GM12892 (cell line): ENCODE measurements at places on chromosomes 1 and 21.

GRCh38 chr1:92500552-92500951, 13.8 kb upstream of the GFI1 start:
- DNase-seq: no peak

DNA sequence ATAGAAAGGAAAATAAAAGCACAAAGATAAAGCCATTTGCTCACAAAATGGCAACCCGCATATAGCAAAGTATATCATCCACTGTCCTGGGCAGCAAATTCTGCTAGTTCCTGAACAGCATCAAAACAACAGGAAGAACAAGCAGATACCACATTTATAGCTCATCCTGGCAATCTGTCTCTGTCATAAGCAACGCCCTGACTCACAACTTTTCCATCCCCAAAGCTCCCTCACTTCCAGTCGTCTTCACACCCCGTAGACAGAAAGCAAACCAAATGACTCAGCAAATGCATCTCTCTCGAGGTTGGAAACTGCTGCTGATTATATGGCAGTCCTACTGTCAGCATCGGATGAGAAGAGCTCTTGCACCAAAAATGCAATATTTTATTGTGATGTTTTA, 65.8 kb downstream of the AK5 start:
- no peak for DNase-seq

DNA sequence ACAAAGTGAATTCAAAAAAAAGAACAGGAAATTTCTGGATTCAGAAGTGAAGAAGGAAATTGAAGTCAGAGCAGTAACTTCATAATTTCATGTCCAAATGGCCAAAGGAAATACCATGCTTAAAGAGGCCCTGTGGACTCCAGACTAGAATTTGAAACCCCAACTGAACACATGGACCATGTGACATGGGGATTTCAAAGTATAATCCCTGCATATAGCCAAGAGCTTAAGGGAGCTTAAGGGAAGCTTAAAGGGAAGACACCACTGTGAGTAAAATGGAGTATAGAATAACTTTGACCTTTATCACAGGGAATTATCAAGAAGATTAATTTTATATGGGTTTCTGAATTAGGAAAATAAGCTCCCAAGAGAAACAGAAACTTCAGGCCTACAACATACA, 241.8 kb upstream of the POGK start:
- no peak for DNase-seq

DNA sequence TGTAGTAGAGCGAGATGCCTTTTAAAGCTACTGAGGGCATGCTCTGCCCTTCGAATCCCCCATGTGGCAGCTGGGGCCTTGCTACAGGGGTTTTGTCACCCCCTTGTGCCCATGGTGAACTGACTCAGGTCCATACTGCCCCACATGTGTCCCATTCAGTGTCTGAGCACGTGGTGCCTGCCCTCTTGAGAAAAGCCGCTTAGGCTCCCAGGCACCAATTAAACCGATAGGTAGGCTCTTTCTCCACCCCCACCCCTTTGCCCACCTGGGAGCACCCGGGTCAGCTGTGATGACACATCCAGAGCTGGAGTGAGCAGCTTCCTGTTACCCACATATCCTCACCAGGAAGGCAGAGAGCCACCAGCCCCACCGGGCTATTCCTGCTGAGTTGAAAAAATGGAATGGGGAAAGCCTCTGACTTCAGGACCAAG, 30.5 kb downstream of the TMCC2 start:
- DNase-seq: no peak

- DNase-seq: no peak
These were observed 7.7 kb downstream of the PCP4L1 start for GRCh38 chr1:161266202-161266601.

DNA sequence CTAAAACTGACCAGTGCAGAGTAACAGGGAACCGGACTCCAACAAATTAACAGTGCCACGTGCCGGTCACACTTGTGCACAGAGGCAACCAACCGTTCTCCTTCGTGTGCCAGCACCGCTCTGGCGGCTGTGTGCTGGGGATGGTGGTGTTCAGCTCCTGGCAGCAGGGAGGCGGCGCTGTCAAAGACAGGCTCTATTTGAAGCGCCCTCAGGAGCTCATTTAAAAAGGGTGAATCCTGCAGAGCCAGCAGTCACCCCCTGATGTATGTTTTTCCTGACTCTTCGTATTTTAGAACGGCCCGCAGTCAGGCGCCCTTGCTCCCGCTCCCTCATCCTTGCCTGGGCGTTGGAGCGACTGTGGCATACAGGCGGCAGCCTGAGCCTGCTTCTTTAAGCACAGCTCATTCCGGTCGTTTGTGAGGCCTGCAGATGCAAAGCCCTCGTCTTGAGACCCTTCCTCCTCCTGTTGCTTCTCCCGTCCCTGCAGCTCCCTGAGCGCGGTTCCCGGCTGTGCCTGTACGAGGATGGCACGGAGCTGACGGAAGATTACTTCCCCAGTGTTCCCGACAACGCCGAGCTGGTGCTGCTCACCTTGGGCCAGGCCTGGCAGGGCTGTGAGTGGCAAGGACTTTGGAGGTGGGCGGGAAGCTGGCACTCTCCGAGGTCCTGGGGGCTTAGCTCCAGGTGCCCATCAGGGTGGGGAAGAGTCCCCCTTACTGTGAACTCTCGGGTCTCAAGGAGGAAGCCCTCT, 1.1 kb downstream of the DFFB start:
- DNase-seq: no peak

GRCh38 chr1:40270152-40270834, 12.3 kb downstream of the ZMPSTE24 start:
- no peak for DNase-seq

DNA sequence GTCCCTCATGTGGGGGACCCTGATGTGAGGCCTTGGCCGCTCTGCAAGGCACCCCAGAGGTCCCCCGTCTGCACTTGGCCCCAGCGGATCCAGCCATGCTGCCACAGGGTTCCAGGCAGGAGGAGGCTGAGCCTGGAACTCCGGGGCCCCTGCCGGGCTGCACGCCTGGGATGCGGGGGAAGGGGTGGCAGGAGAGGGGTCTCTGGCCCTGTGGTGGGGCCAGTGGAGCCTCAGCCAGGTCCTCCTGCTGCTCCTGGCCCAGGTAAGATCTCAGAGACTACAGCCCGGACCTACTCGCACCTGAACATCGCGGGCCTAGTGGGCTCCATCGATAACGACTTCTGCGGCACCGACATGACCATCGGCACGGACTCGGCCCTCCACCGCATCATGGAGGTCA, 12.9 kb downstream of the PFKL start:
- DNase-seq: no peak

DNA sequence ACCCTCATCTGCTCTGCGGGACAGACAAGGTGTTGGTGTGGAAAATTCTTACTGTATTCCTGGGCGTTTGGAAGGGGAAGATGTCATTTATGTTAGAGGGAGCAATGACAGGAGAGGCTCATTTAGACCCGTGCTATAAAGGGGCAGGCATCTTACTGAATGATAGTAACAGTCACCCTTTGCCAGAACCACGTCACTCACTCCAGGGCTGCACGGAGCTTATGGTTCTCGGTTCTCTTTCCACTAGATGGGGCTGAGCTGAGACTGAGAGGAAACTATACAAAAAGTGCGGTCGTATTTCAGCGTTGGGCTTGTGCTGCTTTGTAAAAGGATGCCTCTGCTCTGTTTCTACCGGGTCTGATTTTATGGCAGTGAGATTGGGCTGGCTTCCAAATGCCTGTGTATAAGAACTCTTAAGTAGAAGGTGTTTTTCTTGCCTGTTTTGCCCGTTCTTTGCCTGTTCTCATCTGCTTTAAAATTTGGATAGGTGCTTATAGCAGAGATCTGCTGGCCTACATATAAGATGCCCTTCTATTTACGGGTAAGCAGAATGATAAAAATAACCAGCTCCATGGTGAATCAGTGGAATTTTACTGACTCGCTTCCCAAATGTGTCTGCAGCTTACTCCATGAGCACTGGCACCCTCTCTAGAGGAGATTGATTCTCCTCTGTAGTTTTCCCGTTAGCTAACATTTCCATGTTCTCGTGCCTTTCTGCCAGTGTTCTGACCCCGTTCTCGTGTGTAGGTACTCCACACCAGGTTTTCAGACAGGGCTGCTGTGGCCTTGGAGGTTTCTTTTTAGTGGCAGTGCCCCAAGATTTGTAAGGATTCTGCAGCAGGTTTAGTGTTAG, 55.9 kb downstream of the MRPS6 start:
- DNase-seq: no peak

GRCh38 chr1:11888206-11888876, 29.6 kb upstream of the NPPB start:
- no peak for DNase-seq

- DNase-seq: no peak
These were observed 486.7 kb downstream of the SMYD3 start for GRCh38 chr1:246020211-246020954.

GRCh38 chr1:226320930-226321329, 12.0 kb upstream of the LIN9 start:
- no peak for DNase-seq

GRCh38 chr1:7956218-7957032, 5.1 kb upstream of the PARK7 start:
- DNase-seq: no peak

GRCh38 chr1:193520472-193520871, 334.1 kb upstream of the B3GALT2 start:
- DNase-seq: no peak

DNA sequence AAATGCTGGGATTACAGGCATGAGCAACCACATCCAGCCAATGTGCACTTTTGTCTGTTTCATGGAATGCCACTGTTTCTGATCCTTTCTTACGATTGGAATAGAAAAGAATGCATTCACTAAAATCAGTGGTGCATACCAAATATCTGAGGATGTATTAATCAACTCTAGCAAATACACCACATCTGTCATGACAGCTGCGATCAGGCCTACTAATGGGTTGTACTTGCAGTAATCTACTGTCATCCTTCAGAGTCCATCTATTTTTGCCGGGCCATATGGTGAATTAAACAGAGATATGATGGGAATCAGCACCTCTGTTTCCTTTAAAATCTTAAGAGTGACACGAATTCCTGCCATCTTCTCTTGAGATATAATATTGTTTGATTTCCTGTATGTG, 8.5 kb upstream of the USP1 start:
- no peak for DNase-seq

GRCh38 chr1:203028067-203028783, 1.9 kb downstream of the PPFIA4 start:
- DNase-seq: no peak

DNA sequence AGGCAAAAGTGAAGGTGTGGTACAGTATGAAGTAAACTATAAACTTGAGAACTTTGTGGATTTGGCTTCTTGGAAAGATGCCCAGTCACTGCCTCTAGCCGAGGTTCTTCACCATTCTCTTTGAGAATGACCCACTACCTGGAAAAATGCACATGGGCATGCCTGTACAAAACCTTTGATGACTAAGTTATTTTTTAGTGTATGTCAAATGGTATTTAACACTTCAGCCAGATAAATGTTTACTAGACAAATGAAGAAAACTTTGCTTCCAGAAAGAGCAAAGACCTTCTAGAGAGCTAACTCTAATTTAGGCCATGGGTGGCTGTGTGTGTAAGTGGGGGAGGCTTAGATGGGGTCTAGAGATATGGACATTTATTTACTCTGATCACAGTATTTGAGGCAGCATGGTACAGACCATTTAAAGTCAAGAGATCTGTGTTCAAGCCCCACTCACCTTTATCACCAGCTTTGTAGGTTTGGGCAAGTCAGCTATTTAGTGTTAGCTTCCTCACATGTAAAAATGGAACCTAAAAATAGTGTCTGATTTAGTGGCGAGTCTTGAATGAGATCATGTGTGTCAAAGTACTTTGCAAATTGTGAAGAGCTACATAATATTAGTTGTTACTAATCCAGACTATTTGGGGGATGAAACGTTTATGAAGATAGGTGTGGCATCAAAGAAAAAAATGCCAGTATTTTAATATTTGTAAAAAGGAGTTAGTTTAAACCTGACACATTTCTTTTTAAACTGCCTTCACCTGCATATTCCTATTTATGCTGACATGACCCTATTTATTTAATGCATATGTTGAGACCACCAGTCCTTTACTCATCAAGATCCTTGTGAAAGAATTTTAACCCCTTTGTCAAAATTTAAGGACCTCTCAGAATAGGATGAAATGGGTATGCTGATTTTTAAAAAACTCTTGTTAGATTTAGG, 20.2 kb downstream of the NFYC start:
- DNase-seq: no peak

DNA sequence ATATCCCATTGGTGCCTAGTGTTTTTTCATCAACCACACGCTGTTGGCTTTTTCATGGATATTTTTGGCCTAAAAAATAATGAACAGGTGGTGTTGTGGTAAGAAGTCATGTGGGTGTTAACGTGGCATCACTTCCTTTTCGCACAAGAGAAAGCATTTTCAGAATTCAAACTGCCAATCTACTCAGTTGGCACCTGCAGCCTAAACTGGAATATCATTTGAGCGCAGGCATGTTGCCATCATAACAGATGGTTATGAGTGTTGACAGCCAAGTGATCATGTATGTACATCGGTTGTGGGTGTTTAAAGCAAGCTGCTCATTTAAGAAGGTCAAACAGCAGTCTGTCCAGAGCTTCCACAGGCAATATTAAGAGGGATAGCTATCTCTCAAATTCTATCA, 1963.0 kb downstream of the NCAM2 start:
- no peak for DNase-seq

GRCh38 chr1:183674339-183674738, 21.2 kb upstream of the APOBEC4 start:
- no peak for DNase-seq

- no peak for DNase-seq
These were observed 131.4 kb upstream of the C21orf91 start for GRCh38 chr21:17950591-17950990.

DNA sequence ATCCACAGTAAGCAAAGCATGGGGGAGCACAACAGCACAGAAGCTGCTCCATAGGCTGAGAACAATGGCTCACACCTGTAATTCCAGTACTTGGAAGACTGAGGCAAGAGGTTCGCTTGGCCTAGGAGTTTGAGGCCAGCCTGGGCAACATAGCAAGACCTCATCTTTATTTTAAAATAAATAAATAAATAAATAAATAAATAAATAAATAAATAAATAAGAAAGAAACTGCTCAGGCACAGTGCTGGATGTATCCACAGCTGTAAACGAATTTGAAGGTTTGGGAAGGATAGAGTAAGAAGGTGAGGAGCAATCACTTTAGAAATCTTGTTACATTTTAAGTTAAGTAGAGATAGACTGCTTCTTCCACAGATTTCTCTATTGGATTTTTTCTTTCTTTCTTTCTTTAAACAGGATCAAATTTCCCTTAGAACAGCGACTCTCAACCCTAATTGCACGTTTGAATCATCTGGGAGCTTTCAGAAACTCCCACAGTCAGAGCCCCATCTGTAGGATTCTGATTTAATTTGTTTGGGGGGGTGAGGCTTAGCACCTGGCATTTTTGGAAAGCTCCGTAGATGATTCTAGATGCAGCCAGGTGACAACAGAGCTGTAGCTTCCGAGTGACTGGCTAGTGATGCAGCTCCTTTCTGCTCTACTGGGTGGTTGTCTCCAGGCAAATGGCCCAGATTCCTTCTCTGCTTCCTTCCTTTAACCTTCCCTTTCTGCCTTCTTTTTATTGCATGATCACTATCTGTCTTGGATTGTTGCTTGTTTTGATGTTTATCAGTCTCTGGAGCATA, 53.5 kb downstream of the S1PR1 start:
- DNase-seq: no peak
